Stimulated activated CD8-positive, alpha-beta memory T cell treated with anti-CD3 and anti-CD28 coated beads, Interleukin-4, amount 100 ng/mL, for 1 hour (primary cell): ENCODE measurements at places on chromosomes 2 and 18.

DNA sequence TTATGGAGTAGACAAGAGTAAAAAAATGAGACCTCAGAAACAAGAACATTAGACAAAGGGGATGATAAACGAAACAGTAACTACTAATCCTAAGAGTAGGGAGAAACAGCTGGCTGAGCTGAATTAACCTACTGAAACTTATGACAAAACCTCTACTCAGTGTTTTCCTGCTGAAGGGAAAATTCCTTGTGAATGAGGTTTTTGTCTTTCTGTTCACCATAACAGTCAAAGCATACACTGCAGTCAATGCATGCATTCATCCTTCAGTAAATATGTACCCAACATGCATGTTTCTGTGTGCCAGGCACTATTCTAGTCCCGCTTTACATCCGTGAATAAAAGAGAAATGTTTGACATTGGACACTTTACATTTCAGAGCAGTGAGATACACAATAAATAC lies 805.6 kb upstream of the KLHL29 start:
- DNase-seq = no peak

GRCh38 chr2:11998218-11998617 lies 251.8 kb downstream of the LPIN1 start:
- no peak for DNase-seq

DNA sequence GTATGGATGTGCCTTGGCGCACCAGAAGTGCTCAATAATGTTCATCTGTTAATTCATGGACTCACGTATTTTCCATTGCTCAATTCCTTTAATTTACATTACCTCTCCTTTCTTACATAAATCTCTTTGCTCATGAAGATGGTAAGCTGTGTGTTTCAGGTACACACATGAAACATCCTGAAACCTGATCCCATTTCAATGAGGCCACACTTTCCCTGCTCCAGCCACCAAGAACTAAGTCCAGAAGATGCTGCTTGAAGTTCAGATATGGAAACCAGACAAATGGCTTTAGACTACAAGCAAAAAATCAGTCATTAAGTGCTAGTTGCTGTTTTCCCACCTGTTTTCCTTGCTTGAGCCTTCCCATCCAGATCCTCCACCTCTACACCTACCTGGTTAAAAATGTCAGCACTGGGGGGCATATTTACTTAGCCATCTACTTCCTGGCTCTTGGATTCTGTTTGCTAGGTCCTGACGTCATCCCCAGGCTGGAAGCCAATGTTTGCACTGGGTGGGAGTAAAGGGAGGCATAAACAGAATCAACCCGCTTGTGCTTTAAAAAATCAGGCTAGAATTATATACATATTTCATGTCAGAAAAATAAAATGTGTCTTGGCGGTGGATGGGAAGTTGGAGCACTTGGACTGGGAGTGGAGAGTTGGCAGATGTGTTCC lies 309.7 kb downstream of the OSR1 start:
- DNase-seq = no peak

GRCh38 chr18:51519571-51519970 lies 322.1 kb upstream of the MEX3C start:
- no peak for DNase-seq

DNA sequence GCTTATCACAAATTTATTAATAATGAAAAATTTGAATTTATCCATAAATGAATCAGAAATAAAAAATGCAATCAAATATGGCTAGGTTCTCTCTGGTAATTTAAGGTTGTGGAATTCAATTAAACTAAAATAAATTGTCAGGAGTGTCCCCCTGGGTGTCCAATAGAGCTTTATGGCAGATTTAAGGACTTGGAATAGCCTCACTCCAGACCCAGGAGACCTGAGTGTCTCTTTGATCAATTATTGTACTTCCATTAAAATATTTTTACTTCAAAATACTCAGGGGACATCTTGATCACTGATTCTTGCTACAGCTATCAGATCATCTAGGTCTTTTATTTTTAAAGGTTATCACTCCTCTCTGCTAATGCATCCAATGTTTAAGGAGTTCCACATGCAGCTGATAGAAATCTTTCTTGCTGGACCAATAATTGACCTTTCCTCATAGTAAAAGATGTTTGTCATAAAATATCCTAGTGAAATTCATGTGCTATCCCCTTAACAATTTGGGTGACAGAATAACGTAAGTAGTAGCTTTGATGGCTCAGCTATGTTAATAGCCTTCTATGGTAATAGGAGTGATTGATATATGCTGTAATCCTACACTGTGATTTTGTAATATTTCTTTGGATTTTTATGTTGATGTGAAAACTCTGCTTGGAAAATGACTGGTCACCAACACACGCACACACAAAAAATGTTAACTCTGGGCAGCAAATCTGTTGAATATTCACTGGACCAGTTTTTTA lies 395.3 kb downstream of the NYAP2 start:
- DNase-seq = no peak

GRCh38 chr18:26089293-26090129 lies 902 bp downstream of the SS18 start:
- DNase-seq = no peak

DNA sequence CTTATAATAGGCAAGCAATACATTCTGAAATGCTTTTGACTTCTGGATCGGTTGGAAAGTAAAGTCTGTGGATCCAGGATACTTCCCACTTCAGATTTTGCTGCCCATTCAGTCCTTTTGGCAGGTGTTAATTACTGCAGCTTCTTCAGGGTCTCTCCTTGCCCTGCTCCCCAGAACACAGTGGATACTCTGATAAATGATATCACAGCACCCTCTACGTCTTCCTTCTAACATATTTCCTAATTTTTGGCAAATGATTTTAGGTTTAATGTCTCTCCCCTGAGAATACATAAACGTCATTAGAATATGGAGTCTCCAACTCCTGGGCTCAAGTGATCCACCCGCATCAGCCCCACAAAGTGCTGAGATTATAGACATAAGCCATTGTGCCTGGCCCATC lies 249.8 kb downstream of the NYAP2 start:
- DNase-seq = no peak

GRCh38 chr2:64220265-64220664 lies 76.0 kb upstream of the PELI1 start:
- DNase-seq = no peak

GRCh38 chr2:73593680-73594079 lies 48.5 kb downstream of the NAT8 start:
- DNase-seq = no peak

DNA sequence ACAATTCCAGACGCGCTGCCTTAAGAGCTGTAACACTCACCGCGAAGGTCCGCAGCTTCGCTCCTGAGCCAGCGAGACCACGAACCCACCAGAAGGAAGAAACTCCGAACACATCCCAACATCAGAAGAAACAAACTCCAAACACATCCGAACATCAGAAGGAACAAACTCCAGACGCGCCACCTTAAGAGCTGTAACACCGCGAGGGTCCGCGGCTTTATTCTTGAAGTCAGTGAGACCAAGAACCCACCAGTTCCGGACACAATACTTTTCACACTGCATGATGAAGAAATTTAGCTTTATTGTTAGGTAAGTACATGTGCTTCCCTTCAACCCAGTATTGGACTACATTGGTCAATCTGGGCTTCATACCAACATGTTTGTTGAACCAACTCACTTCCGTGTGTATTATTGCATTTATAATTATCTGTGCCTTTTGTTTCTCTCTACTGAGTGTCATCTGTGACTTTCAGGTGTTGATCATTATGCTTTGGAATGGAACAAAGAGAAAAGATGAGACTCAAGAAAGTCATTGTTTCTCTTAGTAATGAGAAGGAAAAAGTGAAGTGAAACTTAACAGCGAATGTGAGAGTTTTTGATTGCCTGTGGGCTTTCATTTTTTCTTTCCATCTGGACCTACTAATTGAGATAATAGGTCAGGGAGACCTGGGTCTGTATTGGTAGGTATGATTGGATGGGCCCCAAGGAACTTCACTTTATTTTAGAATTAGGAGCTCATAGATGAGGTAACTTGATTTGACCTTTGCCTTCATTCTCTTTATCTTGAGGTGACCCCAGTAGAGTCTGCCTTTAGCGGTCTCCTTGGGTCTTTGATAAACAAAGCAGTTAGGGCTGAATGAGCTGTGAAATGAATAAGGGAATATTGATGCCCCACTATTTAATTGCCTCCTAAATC lies 76.1 kb upstream of the CAVIN2 start:
- DNase-seq = no peak

DNA sequence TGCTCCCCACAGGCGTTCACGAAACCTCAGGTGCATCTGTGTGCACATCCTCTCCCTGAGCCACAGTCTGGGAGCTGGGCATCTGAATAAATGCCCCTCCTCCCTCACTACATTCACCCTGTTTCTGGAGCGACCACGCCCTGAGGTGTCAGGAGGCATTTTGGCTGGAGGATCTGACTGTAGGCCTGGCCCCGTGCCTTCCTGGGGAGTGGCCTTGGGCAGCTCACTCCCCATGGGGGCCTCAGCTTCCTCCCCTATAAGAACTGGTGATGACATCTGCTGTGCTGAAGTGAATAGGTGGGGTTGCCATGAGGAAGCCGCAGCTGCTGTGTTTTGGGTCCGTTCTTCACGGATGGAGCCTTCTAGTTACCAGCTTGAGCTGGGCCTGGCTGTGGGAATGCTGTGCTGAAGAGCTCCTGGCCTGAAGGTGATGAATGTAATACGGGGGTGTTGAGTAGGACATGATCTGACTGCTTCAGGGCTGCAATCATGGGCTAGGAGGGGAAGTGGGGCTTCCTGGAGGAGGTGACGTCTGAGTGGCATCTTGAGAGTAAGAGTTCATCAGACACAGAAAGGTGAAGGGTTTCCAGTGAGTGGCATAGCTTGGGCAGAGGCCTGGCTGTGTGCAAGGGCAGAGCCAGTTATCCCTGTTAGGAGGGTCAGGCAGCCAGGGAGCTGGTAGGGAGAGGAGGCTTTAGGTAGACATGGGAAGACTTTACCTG lies 58.2 kb downstream of the GLI2 start:
- no peak for DNase-seq

DNA sequence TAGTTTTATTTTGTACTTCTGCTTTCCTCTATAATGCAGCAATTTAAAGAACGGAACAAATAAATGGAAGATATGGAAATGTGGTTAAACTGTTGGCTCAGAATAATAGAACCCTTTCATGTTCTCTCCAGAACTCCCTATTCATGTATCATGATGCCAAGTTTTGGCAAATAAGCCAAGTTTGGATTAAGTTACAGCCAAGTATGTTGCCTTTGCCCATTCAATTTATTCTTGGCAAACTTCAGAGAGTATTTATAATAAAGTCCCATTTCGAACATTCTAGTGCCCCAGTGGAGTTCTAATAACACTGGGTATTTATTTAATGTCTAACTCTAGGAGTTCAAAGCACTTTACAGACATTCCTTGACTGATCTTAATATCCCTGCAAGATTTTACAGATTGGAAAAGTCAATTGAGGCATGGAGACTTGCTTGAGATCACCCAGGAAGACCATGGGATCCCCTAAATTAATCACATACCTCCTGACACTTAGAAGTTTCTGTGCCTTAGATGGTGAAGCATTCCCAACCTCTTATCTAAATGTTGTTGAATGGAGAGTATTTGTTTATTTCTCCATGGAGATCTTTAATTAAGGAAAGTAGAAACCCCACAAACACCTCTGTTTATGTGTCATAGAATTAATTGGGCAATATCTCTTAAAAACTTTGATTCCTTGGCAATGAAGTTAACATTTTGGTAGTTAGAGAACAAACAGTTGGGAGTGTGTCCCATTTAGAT lies 106.7 kb downstream of the ACKR3 start:
- no peak for DNase-seq

DNA sequence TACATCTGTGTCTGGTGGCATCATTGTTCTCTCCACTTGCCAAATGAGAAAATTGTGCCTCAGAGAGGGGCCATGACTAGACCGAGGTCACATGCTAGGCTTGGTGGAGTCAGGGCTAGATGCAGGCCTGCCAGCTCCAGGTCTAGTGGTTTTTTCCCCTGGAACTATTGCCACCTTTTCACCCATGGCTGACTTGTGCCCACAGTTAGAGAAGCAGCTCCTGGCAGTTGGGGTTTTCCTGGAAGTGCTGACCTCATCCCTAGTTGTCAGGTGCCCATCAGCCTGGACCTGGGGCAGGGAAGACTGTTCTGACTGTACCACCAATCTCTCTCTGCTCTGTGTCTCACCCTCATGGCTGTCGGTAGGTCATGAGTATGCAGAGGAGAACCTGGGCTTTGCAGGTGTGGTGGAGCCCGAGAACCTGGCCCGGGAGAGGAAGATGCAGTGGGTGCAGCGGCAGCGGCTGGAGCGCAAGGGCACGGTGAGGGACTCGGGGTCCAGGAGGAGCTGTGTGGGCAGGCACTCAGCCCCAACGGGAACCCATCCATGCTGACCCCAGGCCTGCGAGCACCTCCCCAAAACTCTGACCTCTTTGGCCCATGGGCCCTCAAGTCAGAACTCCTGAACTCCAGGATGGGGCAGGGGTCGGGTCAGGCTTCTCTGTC lies 12.4 kb upstream of the CATIP start:
- no peak for DNase-seq

- no peak for DNase-seq
Measured at GRCh38 chr18:36354989-36355388, 57.5 kb downstream of the FHOD3 start.

DNA sequence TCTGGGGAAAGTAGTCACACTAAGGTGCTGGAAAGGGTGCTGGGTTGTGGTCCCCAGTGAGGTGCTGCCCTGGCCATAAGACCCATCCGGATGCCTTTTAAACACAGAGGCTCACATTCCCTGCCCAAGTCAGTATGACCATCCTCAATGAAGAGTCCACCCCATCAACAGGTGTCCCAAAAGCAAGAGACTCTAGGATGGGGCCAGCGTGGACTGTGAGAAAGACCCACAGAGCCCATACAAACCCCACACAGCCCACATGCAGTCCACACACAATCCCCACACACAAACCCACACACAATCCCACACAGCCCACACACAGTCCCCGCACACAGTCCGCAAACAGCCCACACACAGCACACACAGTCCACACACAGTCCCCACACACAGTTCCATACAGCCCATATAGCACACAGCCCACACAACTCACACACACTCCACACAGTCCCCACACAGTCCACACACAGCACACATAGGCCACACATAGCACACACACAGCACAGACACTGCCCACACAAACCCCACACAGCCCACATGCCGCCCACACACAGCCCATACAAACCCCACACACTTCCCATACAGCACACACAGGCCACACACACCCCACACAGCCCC lies 241.4 kb upstream of the SALL3 start:
- DNase-seq = no peak

DNA sequence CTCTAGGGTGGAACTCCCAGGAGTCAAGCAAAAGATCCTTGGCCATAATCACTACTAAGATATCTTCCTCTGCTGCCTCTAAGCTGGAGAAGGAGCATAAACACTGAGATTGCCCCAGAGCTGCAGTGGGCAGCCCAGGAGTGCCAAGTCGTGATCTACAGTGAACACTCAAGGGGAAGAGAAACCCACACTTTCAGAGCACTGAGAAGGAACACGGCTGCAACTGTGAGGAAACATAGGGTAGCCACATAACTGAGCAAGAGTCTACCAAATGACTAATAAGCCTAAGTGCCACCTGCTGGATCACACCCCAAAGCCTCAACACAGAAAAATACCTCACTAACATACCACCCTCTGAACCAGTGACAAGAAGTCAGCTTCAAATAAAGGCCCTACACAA lies 79.6 kb upstream of the RAB12 start:
- DNase-seq = no peak

- no peak for DNase-seq
Measured at GRCh38 chr2:231373184-231373583, 22.3 kb upstream of the B3GNT7 start.
